Stimulated activated CD4-positive, alpha-beta T cell treated with anti-CD3 and anti-CD28 coated beads, Interleukin-2, amount 100 ng/mL, for 24 hours (primary cell): ENCODE measurements at places on chromosomes 4 and X.

DNA sequence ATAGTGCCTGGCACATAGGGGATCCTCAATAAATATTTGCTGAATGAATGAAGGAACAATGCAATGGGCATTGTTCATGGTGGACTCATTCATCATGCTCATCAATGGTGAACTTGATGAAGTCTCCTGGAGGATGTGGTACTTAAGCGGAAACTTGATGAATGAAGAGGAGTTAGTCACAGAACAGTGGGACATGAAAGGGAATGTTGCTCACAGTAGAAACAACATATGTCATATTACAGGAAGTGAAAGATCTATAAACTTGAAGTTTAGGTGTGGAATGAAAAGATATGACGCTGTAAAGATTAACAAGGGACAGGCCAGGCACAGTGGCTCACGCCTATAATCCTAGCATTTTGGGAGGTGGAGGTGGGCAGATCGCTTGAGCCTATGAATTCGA is 224.1 kb downstream of the PPP3CA start:
- DNase-seq: no peak

- DNase-seq: no peak
These were observed 49.7 kb upstream of the DHRSX start for GRCh38 chrX:2550328-2551020.

GRCh38 chr4:163768014-163768413 is 273.5 kb downstream of the TMA16 start:
- no peak for DNase-seq

DNA sequence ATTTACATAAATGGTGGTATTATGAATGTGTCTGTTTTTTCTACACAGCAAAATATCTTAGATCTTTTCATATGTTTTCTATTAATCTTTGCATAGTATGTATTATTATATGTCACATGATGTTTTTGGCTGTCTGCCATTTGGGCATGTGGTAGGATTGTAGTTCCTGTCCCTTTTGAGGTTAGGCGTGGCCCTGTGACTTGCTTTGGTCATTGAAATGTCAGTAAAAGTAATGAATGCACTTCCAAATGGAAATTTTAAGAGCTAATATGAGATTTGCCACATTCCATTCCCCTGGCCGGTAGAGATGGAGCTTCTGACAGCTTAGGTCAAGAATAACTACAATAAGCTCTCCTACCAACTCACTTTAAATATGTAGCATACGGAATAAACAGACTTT is 45.1 kb downstream of the JADE3 start:
- DNase-seq: no peak

DNA sequence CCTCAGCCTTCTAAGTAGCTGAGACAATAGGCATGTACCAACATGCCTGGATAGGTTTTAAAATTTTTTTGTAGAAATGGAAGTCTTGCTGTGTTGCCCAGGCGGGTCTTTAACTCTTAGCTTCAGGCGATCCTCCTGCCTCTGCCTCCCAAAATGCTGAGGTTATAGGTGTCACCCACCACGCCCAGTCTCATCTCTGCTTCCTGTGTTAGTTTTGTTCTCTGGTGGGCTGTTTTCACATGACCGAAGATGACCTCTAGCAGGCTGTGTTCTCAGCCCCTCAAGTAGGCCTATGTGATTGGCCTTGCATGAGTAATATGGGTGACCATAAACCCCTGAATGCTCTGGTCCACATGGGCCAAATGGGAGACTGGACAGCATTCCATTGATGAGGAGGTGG is 56.8 kb upstream of the MSANTD1 start:
- DNase-seq: no peak

DNA sequence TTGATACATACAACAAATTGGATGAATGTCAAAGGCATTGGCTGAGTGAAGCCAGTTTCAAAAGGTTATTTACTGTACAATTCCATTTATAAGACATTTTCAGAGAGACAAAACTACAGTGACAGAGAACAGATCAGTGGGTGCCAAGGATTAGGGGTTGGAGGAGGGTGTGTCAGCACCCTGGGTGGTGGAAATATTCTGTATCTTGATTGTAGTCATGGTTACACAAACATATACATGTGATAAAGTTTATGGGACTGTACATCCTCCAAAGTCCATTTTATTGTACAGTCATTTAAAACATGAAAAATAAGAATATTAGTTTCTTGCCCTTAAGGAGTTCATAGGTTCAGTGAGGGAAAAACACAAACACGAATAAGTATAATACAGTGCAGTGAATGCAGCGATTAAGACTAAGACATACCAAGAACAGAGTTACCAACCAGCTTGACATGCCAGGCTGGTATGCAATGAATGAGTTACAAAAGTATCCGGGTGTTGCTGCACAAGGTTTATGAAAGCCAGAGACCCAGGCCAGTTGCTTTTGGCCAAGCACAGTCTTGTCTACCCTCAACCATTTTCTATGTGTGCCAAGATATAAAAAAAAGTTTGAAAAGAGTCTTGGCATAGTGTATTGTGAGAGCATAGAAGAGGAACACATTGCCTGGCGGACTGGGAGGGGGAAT is 123.6 kb downstream of the MSL3 start:
- DNase-seq: no peak

GRCh38 chr4:82765134-82765533 is 33.5 kb downstream of the SCD5 start:
- DNase-seq: no peak

- no peak for DNase-seq
These were observed 25.2 kb upstream of the COL25A1 start for GRCh38 chr4:109327641-109328040.

DNA sequence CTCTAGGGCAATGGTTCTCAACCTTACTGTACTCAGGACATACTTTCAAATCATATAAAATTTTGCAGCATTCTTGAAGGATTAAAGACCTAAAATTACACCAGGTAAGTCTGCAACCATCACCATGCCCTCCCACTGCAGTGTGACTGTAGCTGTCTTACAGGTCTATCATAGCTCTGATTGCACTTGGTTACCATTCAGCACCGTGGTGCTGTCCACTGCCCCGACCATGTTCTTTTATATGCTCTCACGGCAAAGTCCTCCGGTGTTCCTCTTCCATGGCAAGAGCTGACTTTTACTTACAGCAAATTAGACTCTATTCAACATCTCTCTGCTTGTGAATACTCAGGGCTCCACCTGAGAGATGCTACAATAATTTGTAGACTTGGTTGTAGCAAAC is 11.5 kb downstream of the CRMP1 start:
- no peak for DNase-seq

GRCh38 chr4:40471923-40472322 is 136.8 kb downstream of the CHRNA9 start:
- DNase-seq: no peak

GRCh38 chr4:86058621-86059020 is 301.2 kb downstream of the MAPK10 start:
- no peak for DNase-seq

DNA sequence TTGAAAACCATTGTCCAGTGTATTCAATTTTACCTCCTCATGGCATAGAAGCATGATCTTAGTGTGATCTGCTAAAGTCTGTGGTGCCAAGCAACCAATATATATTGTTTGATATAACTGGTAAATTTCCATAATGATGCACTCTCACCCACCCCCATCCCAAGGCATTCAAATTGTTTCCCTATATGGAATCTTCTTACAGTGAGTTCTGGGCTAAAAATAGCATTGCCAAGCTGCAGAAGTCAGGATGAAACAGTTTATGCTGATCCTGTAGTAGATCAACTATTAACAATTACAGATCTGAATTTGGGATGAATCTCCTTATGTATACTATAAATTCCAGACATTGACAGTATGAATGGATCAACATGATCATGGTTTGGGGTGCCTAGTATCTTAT is 20.9 kb downstream of the FGF13 start:
- DNase-seq: no peak

DNA sequence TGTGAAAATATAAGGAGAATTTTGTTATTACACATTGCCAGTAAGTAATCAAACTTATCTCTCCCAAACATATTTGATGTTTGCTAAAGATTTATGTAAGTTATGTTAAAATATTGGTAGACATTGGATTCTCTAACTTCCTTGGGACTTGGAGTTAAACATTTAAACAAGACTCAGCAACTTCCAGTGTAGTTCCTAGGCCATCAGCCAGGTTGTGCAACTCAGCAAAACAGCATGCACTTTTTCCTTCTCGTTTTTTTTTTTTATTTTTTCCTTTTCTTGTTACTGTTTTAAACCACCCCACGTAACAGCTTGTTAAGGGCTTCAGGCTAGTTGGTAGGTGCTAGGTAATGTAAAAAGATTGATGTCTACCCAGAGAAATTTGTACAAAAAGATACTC is 510.4 kb downstream of the ANKRD50 start:
- DNase-seq: no peak
